ENCODE measurements at places on chromosomes 2 and 18.

DNA sequence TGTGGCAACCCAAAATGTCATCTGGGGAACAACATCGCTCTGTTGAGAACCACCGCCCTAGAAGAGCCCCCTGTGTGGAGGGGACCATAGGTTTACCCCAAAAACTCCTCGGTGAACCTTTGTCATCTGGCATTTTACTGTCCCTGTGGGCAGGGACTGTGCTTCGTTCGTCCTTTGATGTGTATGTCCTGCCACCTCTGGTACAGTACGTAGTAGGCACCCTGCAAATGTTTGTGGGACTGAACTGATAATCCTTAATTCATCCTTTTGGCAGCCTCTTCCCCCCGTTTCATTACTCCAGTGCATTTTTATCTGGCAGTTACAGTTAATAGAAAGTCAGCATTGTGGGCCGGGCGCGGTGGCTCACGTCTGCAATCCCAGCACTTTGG is 728 bp downstream of the NAPG start:
- no peak for DNase-seq

- DNase-seq: no peak
Measured at GRCh38 chr2:128791985-128792320, 473.3 kb upstream of the HS6ST1 start.

GRCh38 chr18:9182852-9183399 is 46.3 kb downstream of the ANKRD12 start:
- no peak for DNase-seq

- DNase-seq: no peak
Measured at GRCh38 chr2:681312-681711, 4.1 kb upstream of the TMEM18 start.

GRCh38 chr2:47189635-47190034 is 34.5 kb upstream of the STPG4 start:
- DNase-seq: no peak
